ENCODE measurements at places on chromosomes 2 and 18.

DNA sequence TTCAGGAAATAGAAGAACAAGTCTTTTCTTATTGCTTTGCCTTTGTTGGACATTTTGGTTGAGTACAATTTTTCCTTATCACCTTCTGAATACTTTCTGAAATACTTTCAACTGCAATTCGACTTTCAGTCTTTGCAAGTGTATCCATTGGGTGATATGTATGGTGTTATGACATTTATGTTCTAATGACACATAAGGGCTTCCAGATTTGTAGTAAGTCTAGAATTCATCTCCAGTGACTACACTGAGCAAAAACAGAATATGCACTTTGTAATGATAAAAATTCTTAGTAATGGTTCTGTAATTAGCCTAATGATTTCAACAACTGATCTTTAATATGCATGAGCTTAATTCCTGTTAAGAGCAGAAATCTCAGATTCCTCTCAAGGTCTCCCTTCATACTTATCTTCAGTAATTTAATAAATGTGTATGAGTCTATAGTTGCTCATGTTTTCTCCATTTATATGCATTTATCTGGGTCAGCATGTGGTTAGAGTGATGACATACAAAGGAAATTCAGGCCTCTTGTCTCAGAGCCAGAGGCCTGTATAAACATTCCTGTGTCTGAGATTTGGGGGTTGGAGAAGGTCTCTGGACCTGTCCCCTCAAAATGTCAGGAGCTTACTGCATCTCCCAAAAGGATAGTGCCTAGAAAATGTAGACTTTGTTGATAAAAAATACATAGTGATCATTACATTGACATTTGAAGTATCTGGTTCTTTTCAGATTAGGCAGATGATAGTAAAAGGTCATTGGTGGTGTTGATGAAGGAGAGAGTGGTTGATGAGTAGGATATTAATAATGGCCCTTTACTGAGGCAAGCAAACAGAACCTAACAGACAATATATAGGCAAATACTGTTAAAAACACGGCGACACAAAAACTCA is 114.9 kb downstream of the QPCT start:
- DNase-seq: no peak

DNA sequence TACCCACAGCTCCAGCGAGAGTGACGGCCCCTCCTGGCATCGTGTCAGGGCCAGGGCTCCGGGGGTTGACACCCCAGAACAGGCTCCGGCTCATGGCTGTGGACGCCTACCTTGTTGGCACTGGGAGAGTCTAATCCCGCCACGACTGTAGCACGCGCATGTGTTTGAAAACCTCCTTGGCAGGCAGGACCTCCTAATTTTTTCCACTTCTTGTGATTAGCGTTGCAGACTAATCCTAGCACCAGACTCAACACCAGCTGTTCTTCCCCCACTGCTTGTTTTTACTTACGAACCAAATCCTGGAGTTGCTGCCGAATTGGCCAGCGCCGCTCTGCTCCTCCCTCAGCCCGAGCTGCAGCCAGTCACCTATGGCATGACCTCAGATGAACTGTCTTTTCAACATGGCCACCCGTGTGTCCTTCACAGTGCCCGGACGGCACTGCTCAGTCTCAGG is 110.7 kb downstream of the KLHL29 start:
- peak; percentile 94 for DNase-seq

- no peak for DNase-seq
Observed at GRCh38 chr2:11224887-11225286, 69.6 kb downstream of the SLC66A3 start.

DNA sequence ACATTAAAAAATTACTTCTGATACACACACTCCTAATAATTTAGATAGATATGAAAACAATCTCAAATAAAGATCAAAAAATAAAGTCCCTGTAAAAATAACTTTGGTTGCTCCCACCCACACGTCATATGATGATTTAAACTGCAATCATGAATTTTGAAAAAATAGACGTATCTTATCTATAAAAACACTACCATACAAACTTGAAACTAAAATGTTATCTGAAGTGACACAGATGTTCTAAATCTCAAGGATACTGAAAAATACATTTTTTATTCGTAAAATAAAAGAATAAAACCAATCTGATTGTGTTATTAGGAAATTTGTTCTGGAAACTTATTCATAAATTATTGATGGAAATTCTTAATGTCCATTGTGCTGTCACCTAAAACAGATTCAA is 8.1 kb upstream of the BOLA3 start:
- no peak for DNase-seq

DNA sequence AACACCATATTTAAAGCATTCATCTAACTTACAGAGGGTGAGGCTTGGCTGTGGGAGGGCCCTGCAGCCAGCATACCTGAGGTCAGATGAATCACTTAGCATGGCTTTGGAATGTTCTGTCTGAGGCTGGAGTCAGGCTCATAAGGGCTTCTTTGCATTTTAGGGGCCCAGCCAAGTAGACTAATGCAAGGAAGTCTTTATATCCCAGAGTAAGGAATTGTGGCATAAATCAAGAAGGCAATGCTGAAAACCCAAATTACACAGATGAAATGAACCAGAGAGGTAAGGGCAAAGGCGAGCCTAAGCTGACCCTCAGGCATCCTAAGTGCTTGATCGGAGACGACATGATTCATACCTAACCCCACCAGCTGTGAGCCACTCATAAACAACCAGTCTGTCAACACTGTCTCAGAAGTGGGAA is 383.6 kb downstream of the DCC start:
- no peak for DNase-seq

DNA sequence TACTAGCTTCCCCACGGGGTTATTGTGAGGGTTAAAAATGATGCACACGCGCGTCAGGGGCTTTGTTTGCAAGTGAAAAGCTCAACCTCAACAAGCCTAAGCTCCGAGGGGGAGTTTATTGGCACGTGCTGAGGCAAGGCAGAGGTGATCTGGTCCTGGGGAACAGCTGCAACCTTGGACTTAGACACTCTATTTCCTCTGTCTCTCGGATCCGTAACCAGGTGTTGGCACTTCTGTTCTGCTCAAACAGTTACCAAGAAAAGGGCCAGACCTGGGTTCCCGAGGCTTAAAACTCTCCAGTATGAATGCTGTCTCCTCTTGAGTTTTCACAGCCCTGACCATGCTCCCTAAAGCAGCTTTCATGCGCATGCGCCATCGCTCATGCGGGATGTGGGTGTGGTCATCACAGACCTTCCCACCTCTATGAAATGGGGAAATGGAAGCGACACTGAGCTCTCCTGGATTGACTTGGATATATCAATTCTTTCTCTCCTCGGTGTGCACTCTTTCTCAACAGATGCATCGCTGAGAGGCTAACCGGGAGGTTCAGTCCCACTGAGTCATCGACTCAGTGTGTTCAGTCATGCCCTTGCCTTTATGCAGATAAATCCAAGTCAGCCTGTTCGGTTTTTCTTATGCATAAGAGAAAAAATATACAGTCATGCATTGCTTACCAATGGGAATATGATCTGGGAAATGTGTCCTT is 19.9 kb upstream of the RAB31 start:
- DNase-seq: no peak

DNA sequence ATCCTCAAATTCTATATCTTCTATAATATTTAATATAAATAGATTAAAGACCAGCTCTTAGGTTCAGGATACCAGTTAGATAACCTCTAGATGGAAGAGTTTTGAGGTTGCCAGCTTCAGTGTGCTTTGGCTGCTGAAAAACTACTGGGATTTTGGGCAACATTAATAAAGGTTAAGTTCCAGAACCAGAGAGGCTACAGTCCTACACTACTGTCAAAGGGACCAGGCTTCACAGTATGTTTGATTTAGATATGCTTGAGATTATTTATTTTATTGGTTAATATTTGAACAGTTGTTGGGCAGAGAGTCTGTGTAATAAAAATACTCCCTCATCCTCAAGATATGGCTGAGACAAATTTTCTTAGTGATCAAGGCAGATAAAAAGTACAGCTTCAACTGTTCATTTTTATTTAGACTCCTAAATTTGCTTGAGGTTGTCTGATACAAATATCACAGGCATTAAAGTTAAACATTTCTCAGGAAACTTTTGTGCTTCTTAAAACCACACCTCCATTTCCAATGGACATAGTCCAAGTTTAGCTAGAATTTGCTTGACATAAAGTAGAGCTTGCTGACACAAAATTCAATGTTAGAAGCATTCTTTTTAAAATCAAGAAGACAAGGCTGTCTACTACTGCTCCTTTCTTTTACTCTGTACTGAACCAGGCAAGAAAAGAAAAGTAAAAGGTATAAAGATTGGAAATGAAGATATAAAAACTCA is 19.7 kb upstream of the TMEM17 start:
- DNase-seq: no peak

DNA sequence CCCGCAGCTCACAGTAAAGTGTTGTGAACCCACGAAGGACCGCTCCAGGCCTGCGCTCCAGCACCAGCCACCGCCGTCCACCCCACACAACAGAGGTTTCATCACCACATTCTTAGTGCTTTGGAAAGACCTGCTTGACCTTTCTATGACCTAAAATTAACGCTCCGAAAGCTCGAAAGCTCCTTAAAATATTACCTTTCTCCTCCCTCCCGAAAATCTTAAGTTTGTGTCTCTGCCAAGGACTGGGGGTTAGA is 149.2 kb downstream of the TWIST2 start:
- no peak for DNase-seq

- peak; percentile 67 for DNase-seq
Observed at GRCh38 chr2:11863513-11864328, 117.3 kb downstream of the LPIN1 start.

DNA sequence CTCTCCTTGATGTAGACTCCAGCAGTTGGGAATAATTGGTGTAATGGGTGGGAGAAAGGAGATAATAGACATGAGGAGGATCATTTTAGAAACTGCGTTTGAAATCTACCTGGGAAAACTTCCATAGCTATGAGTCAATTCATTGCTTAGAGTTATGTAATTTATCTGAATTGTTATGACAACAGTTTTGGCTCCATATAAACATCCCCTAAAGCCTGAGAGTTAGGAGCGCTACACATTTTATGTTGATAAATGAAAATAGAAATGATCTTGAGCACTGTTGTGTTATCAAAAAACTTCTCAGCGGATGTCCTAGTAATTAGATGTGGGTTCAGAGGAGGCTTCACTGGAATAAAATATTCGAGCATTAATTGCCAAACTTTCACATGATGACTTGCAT is 573.4 kb downstream of the TSN start:
- DNase-seq: no peak

GRCh38 chr2:200863782-200864175 is 679 bp downstream of the CLK1 start:
- DNase-seq: peak; percentile 28

DNA sequence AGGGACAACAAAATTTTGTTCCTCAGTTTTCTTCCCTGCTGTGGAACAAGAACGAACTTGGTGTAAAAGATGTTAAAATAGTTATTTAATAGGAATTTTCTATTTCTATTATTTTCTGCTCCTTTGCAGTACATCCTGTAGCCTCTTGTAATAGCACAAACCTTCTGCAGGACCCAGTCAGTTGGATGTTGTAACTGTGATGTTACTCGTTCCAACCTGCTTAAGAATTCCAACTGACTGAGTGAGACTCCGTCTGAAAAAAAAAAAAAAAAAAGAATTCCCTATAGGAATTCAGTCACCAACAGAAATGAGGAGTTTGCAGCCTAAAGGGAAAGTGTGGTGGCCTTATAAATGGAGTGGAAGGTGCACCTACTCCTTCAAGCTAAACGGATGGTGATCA is 46.4 kb upstream of the CDH20 start:
- DNase-seq: no peak

DNA sequence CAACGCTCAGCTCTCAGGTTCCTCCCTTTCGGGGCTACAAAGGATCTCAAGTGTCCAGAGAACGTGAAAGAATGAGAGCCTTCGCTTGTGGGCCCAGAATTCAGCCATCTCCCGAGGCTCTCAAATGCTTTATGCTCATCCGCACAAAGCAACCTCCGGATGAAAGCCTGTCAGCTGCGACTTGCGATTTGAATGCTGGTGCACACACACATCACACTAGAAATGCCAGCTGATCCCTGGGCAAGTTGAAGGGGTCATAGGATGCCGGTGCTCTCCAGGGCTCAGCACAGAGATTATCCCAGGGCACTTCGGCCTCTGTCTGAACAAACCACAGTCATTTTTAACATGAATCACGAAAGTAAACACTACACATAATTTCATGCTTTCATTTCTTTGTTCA is 141.8 kb upstream of the MYT1L start:
- no peak for DNase-seq

DNA sequence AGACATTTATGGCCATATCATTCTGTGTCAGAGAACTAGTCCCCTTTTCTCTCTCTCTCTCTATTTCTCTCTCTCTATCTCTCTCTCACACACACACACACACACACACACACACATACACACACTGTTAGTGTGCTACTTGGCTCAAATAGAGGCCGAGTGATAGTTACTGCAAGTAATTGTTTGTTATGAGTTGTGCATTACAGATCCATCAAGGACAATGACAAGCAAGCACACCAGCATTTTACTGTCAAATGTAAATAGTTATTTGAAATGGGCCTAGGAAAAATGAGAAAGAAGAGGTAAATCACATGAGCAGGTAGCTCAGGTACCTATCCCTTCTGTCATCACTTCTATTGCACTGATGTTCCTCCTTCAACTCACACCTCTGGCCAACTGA is 122.4 kb upstream of the CDH7 start:
- no peak for DNase-seq

DNA sequence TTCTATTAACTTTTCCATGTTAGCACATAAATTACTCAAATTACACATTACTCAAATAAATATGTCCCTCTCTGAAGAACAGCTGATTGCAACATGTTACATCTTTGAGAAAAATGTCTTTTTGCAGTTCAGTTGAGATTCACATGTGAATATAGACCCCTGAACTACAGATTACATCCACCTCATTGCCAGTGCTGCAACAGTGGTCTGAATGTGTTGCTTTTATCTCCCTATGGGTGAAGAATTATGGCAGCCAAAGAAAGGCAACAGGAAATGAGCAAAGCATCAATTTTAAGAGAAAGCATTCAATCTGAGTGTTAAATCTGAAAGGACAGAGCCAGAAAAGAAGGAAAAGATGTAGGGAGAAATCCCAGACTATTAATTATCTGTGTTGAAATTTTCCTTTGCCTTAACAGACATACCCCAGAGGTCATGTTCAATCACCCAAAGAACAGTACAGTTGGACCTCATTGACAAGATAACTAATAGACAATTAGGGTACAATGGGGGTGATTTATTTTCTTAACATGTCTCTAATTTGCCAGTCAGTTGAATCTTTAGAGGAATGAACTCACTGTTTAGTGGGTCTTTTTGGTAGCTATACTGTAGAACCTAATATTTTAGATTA is 620.2 kb downstream of the CPS1 start:
- DNase-seq: no peak

GRCh38 chr2:218332920-218333645 is 23.6 kb upstream of the CATIP start:
- no peak for DNase-seq

- no peak for DNase-seq
Observed at GRCh38 chr2:163565192-163565591, 170.6 kb downstream of the FIGN start.

- DNase-seq: no peak
Observed at GRCh38 chr2:240999873-241000541, 1.6 kb downstream of the SNED1 start.

- no peak for DNase-seq
Observed at GRCh38 chr2:130972410-130972809, 120.8 kb downstream of the FAM168B start.

GRCh38 chr2:37698931-37699481 is 27.6 kb upstream of the CDC42EP3 start:
- no peak for DNase-seq

GRCh38 chr2:240626531-240627300 is 1.4 kb downstream of the GPR35 start:
- no peak for DNase-seq
